HFFc6 (cell line): ENCODE measurements at places on chromosomes 2 and 18. TPM values are rescaled to one million over a fixed set of nuclear protein-coding genes. Genes with fewer than 3 reads are reported as not detected.

- no peak overlapping the region for H3K4me3 ChIP-seq
- H3K27ac ChIP-seq: no peak overlapping the region
- H3K4me1 ChIP-seq: peaks cover 15% of the 10 kb centered on the region
These were observed 7.1 kb downstream of the HS1BP3 start for GRCh38 chr2:20643826-20644225.

GRCh38 chr2:27123302-27124150 is at the start of gene ABHD1:
TSS of gene ABHD1 (plus strand) at chr2:27123815. CDS start at chr2:27123949, 134 bp downstream.
- peak within 1 kb of the TSS; percentile 79 for H3K4me3 ChIP-seq
- H3K27me3 ChIP-seq: peaks cover 50% of the 10 kb centered on the region
- H3K36me3 ChIP-seq: no peaks in the 10 kb centered on the region

DNA sequence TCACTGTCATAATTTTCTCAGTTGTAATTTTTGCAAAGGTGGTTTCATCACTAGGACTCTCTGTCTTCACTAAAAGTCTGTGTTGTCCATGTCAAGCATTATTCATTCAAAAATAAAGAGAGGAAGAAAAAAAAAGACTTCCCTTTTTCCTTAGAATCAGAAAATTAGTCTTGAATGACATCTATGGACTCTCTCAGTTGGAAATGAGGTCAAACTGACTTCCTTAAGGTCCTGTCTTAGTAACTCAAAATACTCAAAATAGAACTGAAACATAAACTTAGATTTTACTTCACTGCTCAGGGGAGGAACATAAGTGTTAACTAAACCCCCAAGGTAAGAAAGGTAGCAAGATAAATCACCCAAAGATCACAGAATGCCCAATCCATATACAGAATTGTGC is 2.2 kb upstream of the ZNF407 start:
- peaks cover 37% of the 10 kb centered on the region for H3K4me1 ChIP-seq
- peak overlapping the region; percentile 59 for H3K4me3 ChIP-seq
- peaks cover 2% of the 10 kb centered on the region for H3K27me3 ChIP-seq
- H3K27ac ChIP-seq: 0 out of 2 replicates have a peak overlapping the region, but pooled peaks have one; percentile 5
- DNase-seq: no peak
- peaks cover 33% of the 10 kb centered on the region for H3K36me3 ChIP-seq

DNA sequence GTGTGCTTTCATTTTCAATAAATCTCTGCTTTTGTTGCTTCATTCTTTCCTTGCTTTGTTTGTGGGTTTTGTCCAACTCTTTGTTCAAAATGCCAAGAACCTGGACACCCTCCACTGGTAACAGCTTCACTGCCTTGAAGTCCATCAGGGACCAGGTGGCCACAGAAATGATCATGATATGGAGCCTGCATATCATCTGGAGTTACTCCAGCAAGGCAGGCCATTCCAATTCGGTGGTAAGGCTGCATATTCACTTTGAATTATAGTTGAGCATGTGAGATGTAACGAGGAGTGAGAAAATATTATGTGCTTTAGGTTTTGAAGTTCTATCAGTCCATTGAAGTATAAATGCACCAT is 26.3 kb upstream of the SPATA3 start:
- peaks cover 18% of the 10 kb centered on the region for H3K27me3 ChIP-seq
- H3K27ac ChIP-seq: no peak overlapping the region
- H3K4me1 ChIP-seq: peaks cover 23% of the 10 kb centered on the region
- H3K4me3 ChIP-seq: peak overlapping the region; percentile 73
- H3K36me3 ChIP-seq: no peaks in the 10 kb centered on the region
- no peak for DNase-seq

DNA sequence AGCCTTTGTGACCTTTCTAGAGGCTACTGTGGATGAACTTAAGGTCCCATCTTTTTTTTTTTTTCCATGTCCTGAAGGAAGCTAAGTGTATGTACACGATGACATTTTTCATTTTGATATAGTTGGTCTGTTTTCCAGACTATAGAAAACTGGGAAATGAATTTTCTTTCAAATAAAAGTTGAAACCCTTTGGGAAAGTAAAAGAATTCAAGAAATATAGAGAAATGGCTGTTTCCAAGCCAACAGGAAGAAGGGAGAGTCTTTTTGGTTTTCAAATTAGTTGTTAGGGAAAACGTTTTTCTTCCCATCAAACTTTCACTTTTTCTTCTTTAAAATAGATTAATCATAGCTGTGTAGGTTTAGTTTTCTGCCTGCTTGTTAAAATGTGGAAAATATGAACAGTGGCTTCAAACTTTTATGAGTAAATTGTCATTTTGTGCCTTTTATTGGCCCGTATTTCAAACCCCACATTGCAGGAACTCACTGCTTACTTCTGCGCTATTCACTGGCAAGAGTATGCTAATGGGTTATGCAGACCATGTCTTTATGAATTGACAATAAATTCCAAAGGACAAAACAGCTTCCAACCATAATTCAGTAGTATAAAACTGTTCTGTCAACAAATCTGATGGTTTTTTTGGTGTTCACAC is 27.7 kb upstream of the LYPD1 start:
- peak overlapping the region; percentile 28; the same call in 1 of the 2 replicates for H3K4me3 ChIP-seq
- no peaks in the 10 kb centered on the region for H3K36me3 ChIP-seq
- no peak for DNase-seq
- H3K27me3 ChIP-seq: no peaks in the 10 kb centered on the region; the same call in 1 of the 2 replicates
- no peak overlapping the region for H3K27ac ChIP-seq
- H3K4me1 ChIP-seq: peaks cover 50% of the 10 kb centered on the region

DNA sequence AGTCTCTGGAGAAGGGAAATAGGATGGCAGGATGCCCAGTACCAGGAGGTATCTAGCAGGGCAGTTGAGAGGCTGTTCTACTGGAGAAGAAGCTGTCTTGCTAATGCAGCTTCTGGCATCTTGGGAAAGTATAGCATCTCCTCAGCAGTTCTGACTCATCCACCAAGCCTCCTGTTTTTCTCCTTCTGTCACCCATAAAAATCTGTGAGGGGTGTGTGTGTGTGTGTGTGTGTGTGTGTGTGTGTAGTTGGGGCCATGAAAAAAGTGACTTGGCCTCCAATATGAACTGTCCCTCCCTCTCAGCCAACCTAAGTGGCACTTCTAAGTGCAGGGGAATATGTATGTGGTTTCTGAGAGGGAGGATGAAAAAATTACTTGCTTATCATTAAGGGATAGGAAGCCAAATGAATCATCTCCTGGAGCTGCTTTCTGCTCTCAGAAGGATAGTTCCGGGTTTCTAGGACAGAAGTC is 83.9 kb downstream of the CBLN2 start:
- no peak overlapping the region for H3K27ac ChIP-seq
- no peaks in the 10 kb centered on the region for H3K36me3 ChIP-seq
- no peak for DNase-seq
- no peaks in the 10 kb centered on the region for H3K4me1 ChIP-seq

GRCh38 chr2:209673811-209674210 is 97.8 kb upstream of the UNC80 start:
- no peak overlapping the region for H3K27ac ChIP-seq
- no peaks in the 10 kb centered on the region; the same call in 1 of the 2 replicates for H3K27me3 ChIP-seq
- no peak overlapping the region for H3K4me3 ChIP-seq
- H3K4me1 ChIP-seq: no peaks in the 10 kb centered on the region
- DNase-seq: no peak
- H3K36me3 ChIP-seq: no peaks in the 10 kb centered on the region

GRCh38 chr18:78739115-78739514 is 240.5 kb upstream of the SALL3 start:
- H3K36me3 ChIP-seq: 0 out of 2 replicates have a peak, but pooled peaks cover 6% of the 10 kb centered on the region
- no peaks in the 10 kb centered on the region for H3K4me1 ChIP-seq
- no peak overlapping the region for H3K27ac ChIP-seq
- H3K4me3 ChIP-seq: no peak overlapping the region
- peaks cover 2% of the 10 kb centered on the region; the same call in 1 of the 2 replicates for H3K27me3 ChIP-seq

- H3K27ac ChIP-seq: peak overlapping the region; percentile 99
- no peak for DNase-seq
- H3K27me3 ChIP-seq: peaks cover 1% of the 10 kb centered on the region
- H3K4me1 ChIP-seq: peaks cover 56% of the 10 kb centered on the region
These were observed 63.9 kb upstream of the SMIM21 start for GRCh38 chr18:75491361-75491760.

DNA sequence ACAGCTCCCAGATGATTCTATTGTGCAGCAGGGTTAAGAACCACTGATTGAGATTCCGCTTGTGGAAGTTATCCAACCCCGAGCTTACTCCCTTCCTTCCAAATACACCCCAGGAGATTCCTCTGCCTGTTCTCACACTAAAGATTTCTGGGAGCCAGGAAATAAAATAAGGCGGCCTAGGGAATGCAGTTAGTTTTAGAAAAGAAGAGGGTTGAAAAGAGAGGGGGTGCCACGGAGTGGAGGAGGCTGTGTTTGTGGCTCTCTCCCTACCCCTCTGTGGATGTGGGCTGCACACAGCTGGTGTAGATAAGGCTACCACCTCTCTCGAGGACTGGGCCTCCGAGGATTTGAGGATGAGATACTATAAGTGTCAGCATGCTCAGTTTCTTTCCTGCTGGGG is 25.1 kb upstream of the SP3 start:
- DNase-seq: no peak
- no peak overlapping the region for H3K27ac ChIP-seq
- no peaks in the 10 kb centered on the region for H3K36me3 ChIP-seq
- H3K4me1 ChIP-seq: peaks cover 22% of the 10 kb centered on the region
- H3K27me3 ChIP-seq: peaks cover 11% of the 10 kb centered on the region

DNA sequence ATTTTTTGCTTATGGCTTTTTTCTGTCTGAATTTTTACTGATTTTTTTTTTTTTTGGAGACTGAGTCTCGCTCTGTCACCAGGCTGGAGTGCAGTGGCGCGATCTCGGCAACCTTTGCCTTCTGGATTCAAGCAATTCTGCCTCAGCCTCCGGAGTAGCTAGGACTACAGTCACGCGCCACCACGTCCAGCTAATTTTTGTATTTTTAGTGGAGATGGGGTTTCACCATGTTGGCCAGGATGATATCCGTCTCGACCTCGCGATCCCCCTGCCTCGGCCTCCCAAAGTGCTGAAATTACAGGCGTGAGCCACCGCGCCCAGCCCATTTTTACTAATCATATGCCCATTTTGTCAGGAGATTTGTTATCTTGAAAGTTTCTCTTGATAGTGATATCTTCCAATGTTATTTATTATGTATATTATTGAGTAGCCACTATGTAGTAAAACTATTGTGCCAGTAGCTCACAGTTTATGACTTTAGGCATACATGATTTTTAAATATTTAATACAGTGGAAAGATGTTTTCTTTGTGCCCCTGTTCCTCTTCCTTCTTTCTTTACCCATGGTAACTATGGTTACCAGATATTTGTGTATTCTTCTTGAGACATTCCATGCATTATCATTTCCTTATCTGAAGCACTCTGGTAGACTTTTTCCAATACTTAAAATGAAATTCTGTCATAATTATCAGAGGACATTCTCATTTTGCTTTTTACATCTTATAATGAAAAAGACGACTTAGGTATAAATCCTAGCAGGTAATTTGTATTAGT is 2.1 kb downstream of the HAT1 start:
- H3K27me3 ChIP-seq: peaks cover 1% of the 10 kb centered on the region; the same call in 1 of the 2 replicates
- H3K36me3 ChIP-seq: peaks cover 17% of the 10 kb centered on the region; the same call in 1 of the 2 replicates
- H3K27ac ChIP-seq: peak overlapping the region; percentile 98
- peaks cover 22% of the 10 kb centered on the region for H3K4me1 ChIP-seq
- no peak for DNase-seq

DNA sequence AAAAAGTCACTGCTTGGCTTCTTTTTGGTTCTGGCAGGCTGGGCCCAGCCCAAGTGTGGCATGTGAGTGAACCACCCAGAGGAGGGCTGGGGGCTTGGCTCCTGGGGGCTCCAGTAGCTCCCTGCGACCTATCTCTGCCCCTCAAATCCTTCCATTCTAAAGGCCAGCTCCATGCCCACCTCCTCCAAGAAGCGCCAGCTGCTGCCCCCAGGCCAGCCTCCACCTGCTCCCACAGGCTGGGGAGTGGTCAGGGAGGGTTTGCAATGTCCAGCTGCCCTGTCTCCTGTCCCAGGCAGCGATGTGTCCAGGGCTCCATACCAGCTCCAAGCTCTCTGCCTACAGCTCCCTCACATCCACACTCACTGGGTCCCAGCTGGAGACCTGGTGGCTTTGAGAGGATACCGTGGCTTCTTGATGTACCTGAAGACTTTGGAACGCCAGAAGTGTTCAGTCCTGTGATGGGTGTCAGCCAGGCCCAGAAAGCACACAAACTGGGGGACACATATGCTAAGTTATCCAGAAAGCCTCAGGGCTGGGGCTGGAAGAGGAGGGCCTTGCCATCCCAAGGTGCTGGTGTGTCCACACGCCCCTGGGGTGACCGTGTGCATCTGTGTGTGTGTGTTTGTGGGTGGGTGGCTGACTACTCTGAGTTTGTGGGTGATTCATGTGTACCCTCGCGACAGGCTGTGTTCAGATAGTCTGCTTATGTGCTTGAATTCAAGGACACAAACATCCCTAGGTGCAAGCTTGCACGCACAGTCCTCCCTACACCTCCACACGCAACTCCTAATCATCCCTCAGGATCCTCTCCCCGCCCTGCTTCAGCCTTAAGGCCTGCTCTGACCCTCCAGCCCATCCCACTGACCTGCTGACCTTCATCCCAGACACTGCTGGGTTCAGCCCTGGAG is 33.4 kb downstream of the ZFP36L2 start:
- no peak overlapping the region for H3K27ac ChIP-seq
- peaks cover 2% of the 10 kb centered on the region for H3K27me3 ChIP-seq
- H3K4me1 ChIP-seq: peaks cover 10% of the 10 kb centered on the region; the same call in 1 of the 2 replicates
- no peak overlapping the region for H3K4me3 ChIP-seq
- no peaks in the 10 kb centered on the region for H3K36me3 ChIP-seq

The CTLA4 gene
- total RNA-seq: not detected in 3 replicates

- DNase-seq: peak; percentile 12
- H3K27ac ChIP-seq: no peak within 1 kb of the TSS
- H3K4me1 ChIP-seq: peaks cover 20% of the 10 kb centered on the region
- no peaks in the 10 kb centered on the region for H3K36me3 ChIP-seq
- peaks cover 41% of the 10 kb centered on the region for H3K27me3 ChIP-seq
These were observed at the start of gene LRATD1 for GRCh38 chr2:14632133-14632936. TSS of gene LRATD1 (plus strand) at chr2:14632717. CDS start at chr2:14633980, 1,263 bp downstream.

DNA sequence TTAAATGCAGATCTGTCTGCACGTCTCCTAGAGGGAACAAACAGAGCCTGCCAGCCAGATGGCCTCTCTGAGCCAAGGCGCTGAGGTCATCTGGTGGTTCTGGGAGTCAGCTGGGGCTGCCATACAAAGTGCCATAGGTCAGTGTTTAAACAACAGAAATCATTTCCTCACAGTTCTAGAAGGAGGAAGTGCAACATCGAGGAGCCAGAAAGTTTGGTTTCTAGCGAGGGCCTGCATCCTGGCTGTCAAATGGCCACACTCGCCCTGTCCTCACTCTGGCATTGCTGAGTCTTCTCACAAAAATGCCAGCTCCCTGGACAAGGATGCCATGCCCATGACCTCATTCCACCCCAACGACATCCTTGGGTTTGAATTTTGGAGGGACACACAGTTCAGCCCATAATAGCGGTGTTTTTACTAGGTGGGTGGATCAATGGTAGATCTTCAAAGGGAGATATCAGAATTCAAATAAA is 59.6 kb downstream of the MYT1L start:
- 0 out of 2 replicates have a peak, but pooled peaks cover 4% of the 10 kb centered on the region for H3K36me3 ChIP-seq
- peak; percentile 34 for DNase-seq
- H3K4me3 ChIP-seq: peak overlapping the region; percentile 43; the same call in 1 of the 2 replicates

The RIT2 gene
- total RNA-seq: not detected in 3 replicates

GRCh38 chr2:144659731-144660275 is 139.9 kb upstream of the ZEB2 start:
- peak overlapping the region; percentile 16; the same call in 1 of the 2 replicates for H3K4me3 ChIP-seq
- peak; percentile 83 for DNase-seq
- H3K27ac ChIP-seq: peak overlapping the region; percentile 71; the same call in 1 of the 2 replicates
- peaks cover 2% of the 10 kb centered on the region; the same call in 1 of the 2 replicates for H3K27me3 ChIP-seq

- H3K27me3 ChIP-seq: peaks cover 9% of the 10 kb centered on the region
- H3K36me3 ChIP-seq: no peaks in the 10 kb centered on the region
- no peak overlapping the region for H3K27ac ChIP-seq
- H3K4me3 ChIP-seq: no peak overlapping the region
- H3K4me1 ChIP-seq: no peaks in the 10 kb centered on the region
These were observed 73.8 kb downstream of the APOB start for GRCh38 chr2:20970068-20970467.

- peaks cover 8% of the 10 kb centered on the region for H3K36me3 ChIP-seq
- peaks cover 6% of the 10 kb centered on the region for H3K27me3 ChIP-seq
- no peak overlapping the region for H3K4me3 ChIP-seq
- H3K27ac ChIP-seq: no peak overlapping the region
- DNase-seq: no peak
- no peaks in the 10 kb centered on the region for H3K4me1 ChIP-seq
These were observed 23.2 kb upstream of the PLA2R1 start for GRCh38 chr2:160085662-160086061.

The ANKRD44 gene
- 1.7 and 4.2 TPM in 2 replicates for total RNA-seq
